ENCODE measurements at places on chromosomes 16 and 17.

GRCh38 chr16:48126801-48127644 lies 28.8 kb downstream of the ABCC12 start:
- no peak for DNase-seq

DNA sequence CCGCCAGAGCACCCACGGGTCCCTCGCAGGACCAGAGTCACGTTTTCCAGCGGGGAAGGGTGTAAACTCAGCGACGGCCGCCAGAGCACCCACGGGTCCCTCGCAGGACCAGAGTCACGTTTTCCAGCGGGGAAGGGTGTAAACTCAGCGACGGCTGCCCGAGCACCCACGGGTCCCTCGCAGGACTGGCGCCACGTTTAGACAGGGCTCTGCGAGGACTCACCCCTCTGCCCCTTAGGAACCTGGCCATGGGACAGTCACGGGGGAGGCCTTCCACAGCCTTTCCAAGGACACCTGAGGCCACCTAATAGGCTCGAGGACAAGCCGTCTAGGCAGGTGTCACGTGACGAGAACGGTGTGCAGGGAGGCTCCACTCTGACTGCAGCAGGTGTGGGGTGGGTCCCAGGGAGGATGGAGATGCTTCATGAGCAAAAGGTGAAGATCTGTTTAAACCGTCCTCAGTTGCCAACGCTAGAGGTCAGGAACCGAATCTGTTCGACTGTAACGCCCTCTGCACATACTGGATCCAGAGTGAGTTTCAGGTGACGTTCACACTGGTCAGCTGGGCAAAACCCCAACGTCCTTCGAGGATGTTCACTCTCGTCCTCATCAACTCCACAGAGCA lies 48.0 kb upstream of the METRNL start:
- no peak for DNase-seq

DNA sequence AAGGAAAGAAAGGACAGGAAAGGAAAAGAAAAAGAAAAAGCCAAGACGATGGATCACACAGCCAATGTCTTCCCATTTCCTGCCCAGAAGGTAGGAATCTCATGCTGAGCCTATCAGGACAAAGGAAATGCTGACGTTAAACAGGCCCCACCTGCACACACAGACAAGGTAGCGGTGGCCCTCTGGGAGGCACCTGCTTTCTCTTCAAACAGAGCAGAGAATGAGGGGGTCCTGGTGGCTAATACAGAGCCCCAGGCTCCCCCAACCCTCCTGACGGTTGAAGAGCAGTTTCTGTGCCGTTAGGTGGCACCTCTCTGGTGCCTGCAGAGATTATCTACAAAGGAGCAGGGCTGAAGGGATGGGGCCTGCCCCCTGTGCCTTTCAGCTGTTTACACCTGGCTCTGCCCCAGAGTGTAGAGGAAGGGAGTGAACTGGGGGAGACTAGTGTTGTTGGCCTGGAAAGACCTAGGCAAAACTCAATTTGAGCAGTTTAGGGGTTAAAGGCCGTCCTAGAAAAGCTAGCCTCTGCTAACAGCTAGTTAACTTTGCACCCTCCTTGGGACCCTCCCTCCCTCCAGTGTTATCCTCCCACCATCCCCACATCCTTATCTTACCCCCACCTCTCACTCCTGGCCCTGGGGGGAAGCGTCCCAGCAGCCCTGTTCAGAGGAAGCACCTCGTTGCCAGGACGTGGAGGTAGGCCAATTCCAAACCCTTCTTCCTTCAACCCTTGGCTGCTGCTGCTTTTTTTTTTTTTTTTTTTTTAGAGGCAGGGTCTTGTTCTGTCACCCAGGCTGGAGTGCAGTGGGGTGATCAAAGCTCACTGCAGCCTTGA lies 56.3 kb downstream of the ARHGAP27 start:
- no peak for DNase-seq

GRCh38 chr16:50298591-50299507 lies 32.5 kb downstream of the ADCY7 start:
- DNase-seq: no peak

DNA sequence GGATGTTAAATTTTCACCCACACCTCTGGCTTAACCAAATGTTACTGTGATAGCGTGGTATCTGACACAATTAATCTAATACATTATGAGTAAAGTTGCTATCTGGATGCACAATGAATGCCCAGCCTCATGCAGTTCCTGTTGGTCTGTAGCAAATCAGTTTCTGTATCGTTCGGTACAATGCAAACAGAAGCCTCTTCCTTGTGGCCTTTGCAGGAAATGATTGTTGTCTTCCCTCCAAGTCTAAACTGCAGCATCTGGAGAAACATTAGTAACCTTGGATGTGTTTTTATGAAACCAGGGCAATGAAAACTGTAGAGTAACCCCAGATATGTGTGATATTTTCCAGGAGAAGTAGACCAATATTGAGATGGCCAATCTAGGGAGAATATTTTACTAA lies 46.8 kb downstream of the CYB561 start:
- DNase-seq: no peak

DNA sequence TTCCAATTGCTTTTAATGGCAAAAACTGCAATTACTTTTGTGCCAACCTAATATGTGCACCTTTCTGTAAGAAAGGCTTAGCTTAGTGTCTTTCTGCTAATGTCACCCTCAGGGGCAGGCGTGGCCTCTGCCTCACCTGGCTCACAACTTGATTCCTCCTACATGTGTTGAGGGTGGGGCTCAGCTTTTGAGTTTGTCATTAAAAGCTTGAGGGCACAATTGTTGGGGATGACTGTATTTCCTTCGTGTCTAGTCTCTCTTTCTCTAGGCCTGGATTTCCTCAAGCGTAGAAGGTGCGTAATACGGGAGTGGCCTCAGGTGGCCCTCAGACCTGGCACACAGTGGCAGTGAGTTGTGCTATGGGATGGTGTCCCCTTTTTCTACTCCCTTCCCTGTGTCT lies 94.4 kb downstream of the CLEC16A start:
- no peak for DNase-seq

GRCh38 chr16:10178080-10178479 lies 4.1 kb downstream of the GRIN2A start:
- DNase-seq: no peak

GRCh38 chr16:23519282-23519681 lies 9.0 kb upstream of the GGA2 start:
- DNase-seq: no peak

DNA sequence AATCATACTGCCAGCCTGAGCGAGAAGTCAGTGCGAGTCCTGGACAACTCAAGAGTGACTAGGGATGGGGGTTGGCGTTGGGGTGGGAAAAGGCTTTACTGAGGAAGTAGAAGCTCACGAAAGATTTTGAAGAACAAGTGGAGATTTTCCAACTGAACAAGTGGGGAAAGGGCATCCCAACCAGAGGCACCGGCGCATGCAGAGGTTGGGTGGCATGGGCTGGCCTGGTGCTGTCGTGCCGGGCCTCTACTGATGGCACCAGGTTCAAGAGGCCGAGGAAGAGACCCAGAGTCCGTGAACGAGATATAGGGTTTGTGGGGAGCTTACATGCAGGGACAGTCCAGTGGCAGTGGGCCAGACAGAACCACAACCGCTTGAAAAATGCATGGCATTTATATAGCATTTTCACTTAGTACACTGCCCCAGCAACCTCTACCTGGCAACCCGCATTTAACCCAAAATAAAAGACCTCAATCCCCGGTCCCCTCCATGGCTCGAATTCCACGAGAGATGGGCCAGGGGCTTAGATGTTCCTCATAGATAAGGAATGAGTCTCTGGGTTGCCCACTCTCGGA lies 7.7 kb upstream of the ITGA3 start:
- no peak for DNase-seq

DNA sequence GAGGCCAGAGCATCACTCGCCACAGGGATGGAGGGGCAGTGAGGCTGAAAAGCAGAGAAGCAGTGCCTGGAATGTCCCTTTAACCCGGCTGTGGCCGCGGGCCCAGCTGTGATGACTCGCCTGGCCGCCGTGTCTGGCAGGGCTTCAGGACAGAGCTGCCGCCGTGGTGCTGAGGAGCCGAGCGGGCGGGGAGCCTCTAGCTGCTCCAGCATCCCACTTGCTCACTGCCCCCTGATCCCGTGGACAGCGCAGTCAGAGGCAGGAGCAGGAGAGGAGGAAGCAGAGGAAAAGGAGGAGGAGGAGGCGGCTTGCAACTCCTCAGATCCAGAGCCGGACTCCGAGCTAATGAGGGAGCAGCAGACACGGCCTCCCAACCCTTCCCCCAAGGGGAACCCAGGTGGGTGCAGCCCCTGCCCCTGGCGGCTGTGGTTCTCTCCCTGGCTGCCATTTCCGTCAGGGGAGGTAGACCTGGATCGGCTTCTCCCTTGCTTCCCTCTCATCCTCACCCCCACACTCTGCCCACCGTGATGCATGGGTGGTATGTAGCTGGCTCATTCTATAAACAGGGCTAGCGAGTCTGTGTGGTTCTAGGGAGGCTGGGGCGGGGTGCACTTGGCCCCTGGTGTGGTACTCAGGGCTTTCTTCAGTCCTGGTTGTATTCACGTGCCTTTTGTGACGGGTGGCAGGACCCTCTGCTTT lies 165.7 kb downstream of the CMIP start:
- DNase-seq: no peak

DNA sequence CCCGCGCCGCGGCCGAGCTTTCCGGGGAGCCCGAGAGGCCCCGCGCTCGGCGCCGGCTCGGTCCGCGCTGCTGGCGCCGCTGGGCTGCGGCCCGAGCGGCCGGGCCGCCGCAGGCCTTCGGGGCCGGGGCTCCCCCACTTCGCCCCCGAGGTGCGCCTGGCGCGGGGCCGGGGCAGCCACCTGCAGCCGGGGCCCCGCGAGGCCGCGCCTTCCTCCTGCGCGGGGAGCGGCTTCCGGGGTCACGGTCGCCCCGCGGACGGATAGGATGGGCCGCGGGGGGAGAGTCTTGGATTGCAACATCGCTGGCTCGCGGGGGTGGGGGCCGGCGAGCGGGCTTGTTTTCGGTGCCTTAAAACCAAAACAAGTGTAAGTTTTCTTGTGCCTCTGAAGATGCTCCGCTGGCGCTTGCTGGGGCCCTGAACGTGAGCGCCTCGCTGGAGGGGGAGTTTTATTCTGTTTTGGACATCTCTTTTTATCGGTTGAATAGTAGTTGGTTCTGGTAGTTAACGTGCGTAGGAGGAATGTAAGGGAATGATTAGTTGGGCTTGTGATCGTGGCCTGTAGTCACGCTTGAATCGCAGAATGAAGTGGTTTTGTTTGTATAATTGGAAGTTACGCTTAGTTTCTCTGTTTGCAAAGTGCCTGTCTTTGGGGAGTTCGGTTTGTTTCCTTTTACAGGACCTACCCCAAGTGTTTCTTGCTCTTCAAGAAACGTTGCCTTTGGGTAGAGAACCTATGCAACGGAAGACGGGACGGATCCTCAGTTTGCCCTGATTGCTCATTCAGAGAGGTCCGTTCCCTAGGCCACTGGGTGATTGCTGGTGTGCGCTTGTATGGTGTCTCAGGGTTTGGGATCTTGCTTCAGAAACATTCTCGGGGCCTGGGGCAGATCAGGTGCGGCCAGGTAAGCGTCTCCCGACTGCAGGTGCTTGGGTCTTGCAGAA lies 724 bp downstream of the UBE2I start:
- peak; percentile 56 for DNase-seq

DNA sequence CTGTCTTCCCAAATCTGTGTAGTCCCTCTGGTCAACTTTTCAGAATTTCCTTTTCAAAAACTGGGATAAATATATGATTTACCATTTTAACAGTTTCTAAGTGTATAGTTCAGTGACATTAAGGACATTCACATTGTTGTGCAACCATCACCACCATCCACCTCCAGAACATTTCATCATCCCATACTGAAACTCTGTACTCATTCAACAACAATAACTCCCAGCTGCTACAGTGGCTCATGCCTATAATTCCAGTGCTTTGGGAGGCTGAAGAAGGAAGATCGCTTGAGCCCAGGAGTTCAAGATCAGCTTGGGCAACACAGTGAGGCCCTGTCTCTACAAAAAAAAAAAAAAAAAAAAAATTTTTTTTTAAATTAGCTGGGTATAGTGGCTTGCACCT lies 131.0 kb downstream of the AATF start:
- DNase-seq: no peak

GRCh38 chr16:25034911-25035310 lies 19.7 kb upstream of the ARHGAP17 start:
- DNase-seq: no peak

DNA sequence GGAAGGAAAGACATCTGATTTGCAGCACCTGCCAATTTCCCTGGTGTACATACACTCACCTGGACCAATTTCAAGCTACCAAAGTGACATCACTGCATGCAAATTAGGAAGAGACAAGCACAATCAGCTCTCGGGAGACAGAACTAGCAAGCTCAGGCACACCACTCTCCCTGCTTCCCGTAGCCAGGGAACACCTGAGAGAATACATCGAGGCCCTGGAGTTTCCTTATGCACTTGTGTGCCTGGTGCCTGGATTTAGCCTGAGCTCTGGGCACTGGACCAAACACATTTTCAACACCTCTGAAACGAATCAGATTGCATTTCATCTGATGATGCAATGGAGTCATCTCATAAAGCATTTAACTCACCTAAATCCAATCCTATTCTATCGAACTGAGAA lies 110.5 kb downstream of the HS3ST2 start:
- DNase-seq: no peak

DNA sequence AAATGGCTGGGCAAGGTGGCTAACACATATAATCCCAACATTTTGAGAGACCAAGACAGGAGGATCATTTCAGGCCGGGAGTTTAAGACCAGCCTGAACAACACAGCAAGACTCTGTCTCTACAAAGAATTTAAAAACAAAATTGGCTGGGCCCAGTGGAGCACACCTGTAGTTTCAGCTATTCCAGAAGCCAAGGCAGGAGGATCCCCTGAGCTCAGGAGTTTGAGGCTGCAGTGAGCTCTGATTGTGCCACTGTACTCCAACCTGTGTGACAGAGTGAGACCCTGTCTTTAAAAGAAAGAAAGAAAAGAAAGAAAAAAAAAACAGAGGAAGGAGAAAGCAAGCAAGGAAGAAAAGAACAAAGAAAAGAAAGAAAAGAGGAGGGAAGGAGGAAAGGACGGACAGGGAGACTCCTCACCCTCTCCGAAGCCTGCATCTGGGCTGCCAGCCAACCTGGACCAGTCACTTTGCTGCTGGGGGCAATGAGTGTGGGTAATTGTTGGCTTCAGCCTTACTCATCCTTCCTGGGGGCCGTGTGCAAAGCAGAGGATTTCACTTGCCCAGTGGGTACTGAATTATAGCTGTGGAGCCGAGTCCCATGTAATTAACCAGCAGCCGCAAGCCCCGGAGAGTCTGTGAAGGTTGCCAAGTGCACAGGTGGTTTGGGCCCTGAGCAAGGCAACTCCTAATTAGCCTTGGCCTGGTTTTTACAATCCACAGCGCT lies 6.7 kb upstream of the MT4 start:
- DNase-seq: no peak

Data from stimulated activated CD4-positive, alpha-beta T cell treated with anti-CD3 and anti-CD28 coated beads, TNF-alpha, amount 100 ng/mL, for 24 hours (primary cell).